ENCODE measurements at places on chromosomes 1 and 21. TPM values are rescaled to one million over a fixed set of nuclear protein-coding genes. Genes with fewer than 3 reads are reported as not detected.

The S100PBP gene
- total RNA-seq: 78.9 TPM

The GNG4 gene
- total RNA-seq: not detected

The RGS13 gene
- not detected for total RNA-seq

The SLC16A1 gene
- 53.0 TPM for total RNA-seq

The TSSK3 gene
- total RNA-seq: not detected

DNA sequence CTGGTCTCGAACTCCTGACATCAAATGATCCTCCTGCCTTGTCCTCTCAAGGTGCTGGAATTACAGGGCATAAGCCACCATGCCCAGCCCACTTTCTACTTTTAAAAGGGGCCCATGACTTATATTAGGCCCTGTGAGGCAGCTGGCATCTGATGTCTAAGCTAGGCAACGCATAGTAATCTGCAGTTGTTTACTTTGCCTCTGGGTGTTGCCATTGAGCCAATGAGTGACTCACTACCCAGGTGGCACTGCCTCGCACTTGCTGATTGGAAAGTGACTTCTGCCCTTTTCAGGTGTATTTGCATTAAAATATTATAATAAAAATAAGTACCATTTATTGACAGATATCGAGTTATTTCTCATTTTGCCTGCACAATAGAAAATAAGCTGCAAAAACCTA is 84.9 kb downstream of the KIF14 start:
- peaks cover 8% of the 10 kb centered on the region for H3K27me3 ChIP-seq
- H3K36me3 ChIP-seq: no peaks in the 10 kb centered on the region
- H3K27ac ChIP-seq: no peak overlapping the region
- no peak overlapping the region for H3K4me3 ChIP-seq
- DNase-seq: peak; percentile 39
- peaks cover 8% of the 10 kb centered on the region for H3K4me1 ChIP-seq

DNA sequence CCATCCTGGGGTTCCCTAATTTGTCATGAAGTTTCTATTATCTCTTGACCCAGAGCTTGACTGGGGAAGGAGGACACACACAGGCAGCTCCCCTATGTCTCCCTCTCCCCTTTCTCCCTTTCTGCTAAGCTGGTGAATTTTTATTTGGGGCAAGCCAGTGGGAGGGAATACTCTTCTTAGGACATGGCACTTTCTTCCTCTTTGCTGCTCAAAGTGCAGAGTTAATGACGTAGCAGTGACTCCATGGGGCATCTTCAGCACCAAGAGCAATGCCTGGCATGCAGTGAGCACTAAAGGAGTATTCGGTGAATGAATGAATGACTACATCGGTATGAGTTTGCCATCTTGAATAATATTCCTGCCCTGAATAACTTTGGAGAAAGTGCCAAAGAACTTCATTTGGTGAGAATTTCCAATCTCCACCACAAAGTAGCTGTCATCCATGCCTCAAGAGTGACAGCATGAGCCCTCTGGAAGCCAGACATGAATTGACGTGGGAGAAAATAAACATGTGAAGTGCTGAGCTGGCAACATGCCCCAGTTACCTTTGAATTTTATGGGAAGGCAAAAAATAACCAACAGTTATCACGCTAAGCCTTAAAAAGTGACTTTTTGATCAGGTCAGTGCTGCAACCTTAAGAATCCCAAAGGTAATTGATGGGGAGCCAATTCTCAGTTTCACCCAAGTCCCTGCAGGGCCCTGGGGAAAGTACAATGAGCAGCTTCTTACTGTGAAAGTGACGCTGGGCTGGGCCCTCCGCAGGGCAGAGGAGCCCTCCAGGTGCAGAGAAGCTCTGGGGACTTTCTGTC is 22.1 kb upstream of the ATF3 start:
- no peaks in the 10 kb centered on the region for H3K4me1 ChIP-seq
- no peaks in the 10 kb centered on the region for H3K36me3 ChIP-seq
- H3K27ac ChIP-seq: no peak overlapping the region
- no peak overlapping the region for H3K4me3 ChIP-seq

DNA sequence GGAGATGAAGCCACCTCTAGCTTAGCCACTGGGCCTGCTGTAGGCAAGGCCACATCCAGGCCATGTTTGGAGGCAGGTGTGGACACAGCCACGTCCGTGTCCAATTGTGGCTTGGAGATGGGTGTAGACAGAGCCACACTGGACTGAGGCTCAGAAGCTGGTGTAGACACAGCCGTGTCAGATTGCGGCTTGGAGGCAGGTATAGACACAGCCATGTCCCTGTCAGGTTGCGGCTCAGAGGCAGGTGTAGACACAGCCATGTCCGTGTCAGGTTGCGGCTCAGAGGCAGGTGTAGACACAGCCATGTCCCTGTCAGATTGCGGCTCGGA is 2.2 kb downstream of the PERM1 start:
- peaks cover 4% of the 10 kb centered on the region for H3K27me3 ChIP-seq
- DNase-seq: no peak
- peaks cover 3% of the 10 kb centered on the region for H3K36me3 ChIP-seq
- H3K4me3 ChIP-seq: no peak overlapping the region
- H3K27ac ChIP-seq: no peak overlapping the region

DNA sequence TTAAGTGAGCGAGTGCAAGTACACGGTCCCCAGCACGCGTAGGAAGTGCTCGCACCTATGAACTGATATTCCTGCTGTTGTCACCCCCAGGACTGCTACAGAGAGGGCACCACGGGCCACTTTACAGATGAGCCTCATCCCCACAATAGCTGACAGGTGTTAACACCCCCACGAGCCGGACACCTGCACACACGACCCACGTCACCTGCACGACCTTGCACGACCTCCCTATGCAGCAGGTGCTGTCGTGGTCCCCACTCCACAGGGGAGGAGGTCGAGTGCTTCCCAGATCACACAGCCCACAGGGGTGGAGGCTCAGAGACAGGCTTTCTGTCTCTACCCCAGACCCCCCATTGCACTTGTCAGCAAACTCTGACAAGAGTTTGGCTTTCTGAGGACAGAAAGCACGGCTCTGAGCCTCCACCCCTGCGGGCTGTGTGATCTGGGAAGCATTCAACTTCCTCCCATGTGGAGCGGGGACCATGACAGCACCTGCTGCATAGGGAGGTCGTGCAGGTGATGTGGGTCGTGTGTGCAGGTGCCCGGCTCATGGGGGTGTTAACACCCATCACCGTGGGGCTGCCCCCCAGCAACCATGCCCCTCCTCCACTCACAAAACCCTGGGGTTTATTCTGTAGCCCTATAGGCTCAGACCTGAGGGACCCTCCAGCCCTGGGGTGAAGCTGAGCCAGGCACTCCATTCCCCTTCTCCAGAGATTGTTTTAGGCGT is 80.8 kb downstream of the MATN1 start:
- no peaks in the 10 kb centered on the region for H3K4me1 ChIP-seq
- no peaks in the 10 kb centered on the region for H3K27me3 ChIP-seq
- no peak for DNase-seq
- no peaks in the 10 kb centered on the region for H3K36me3 ChIP-seq
- no peak overlapping the region for H3K27ac ChIP-seq
- no peak overlapping the region for H3K4me3 ChIP-seq

GRCh38 chr1:64171246-64171645 is 32.2 kb upstream of the UBE2U start:
- H3K27me3 ChIP-seq: peaks cover 9% of the 10 kb centered on the region
- H3K4me1 ChIP-seq: peaks cover 6% of the 10 kb centered on the region
- DNase-seq: no peak
- no peaks in the 10 kb centered on the region for H3K36me3 ChIP-seq
- no peak overlapping the region for H3K27ac ChIP-seq
- no peak overlapping the region for H3K4me3 ChIP-seq

DNA sequence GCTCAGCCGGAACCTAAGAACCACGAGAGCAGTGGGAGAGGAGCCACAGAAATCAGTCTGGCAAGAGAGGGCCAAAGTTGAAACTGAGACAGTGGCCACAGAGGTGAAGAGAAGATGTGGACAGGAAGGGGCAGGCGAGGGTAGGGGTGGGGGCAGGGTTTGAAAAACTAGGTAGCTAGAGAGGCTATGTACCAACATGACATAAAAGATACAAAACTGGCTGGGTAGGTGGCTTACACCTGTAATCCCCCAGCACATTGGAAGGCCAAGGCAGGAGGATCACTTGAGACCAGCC is 28.4 kb upstream of the TIAM1 start:
- peak overlapping the region; percentile 52 for H3K27ac ChIP-seq
- H3K27me3 ChIP-seq: peaks cover 4% of the 10 kb centered on the region
- no peak overlapping the region for H3K4me3 ChIP-seq

DNA sequence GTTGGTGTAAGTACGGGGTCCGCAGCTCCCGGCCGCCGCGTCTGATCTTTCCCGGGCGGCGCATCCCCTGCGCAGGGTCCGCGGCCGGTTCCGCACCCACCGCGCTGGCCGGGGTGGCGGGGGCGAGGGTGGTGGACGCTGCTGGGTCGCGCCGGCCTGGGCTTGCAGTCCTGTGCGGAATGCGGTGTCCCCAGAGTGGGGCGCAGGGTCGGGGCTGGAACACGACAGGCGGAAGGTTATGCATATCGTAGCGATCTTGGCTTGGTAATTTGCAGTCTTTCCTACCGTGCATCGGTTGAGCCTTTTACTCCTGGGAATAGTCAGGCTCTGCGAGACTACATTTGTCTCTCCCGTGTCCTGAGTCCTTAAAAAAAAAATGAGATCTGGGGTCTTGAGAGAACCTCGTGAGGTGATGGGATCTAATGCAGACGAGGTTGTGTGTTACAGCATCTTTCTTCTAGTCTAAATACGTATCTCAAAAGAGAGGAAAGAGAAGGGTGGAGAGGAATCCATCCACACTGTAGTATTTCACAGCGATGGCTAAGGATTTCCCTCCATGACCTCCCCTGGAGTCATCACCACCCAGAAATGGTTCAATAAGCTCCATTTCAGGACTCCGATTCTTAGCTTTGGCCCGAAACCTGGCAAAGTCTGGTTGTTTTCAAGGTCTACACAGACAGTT is 572 bp downstream of the ATP1B1 start:
- peaks cover 10% of the 10 kb centered on the region for H3K27me3 ChIP-seq
- peaks cover 15% of the 10 kb centered on the region for H3K36me3 ChIP-seq
- DNase-seq: no peak
- peak overlapping the region; percentile 13 for H3K27ac ChIP-seq
- peak overlapping the region; percentile 77 for H3K4me3 ChIP-seq

- H3K4me3 ChIP-seq: peak overlapping the region; percentile 74
- peaks cover 21% of the 10 kb centered on the region for H3K4me1 ChIP-seq
- no peaks in the 10 kb centered on the region for H3K36me3 ChIP-seq
- H3K27ac ChIP-seq: no peak overlapping the region
- DNase-seq: peak; percentile 25
These were observed 8.9 kb downstream of the VSIG8 start for GRCh38 chr1:159853417-159854115.

GRCh38 chr1:154863315-154864174 is 6.5 kb downstream of the KCNN3 start:
- DNase-seq: no peak
- H3K27me3 ChIP-seq: peaks cover 13% of the 10 kb centered on the region
- peaks cover 31% of the 10 kb centered on the region for H3K4me1 ChIP-seq
- no peak overlapping the region for H3K27ac ChIP-seq
